Inflammatory macrophage (primary cell): ENCODE measurements at places on chromosomes 11 and 22.

GRCh38 chr11:122649116-122649515 is 6.4 kb upstream of the UBASH3B start:
- DNase-seq = no peak

DNA sequence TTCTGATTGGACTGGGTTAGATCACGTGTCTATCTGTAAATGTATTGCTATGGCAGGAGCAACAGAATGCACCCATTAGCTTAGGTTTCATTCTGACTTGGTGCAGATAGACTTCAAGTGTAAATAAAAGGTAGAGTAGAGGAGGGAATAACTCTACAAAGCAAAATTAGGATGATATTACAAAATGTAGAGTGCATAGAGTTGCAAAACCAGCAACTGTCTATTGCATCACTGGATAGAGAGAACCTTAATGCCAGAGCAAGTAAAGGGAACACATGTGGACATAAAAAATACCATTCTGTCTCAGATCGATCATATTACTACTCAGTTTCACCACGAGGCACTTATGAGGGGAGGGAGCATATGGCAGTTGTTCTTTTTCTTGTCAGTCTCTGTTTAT is 22.0 kb upstream of the CAT start:
- DNase-seq = peak; percentile 30

DNA sequence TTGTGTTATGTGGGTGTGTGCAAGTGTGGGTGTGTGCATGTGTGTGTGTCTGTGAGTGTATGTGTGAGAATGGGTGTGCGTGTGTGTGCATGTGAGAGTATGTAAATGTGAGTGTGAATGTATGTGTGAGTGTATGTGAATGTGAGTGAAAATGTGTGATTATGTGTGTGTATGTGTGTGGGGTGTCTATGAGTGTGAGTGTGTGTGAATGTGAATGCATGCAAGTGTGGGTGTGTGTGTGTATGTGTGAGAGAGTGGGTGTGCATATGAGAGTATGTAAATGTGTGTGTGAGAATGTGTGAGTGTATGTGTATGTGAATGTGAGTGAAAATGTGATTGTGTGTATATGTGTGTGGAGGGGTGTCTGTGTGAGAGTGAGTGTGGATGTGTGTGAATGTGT is 1292.7 kb downstream of the TBC1D22A start:
- DNase-seq = no peak

GRCh38 chr11:91730057-91730456 is 494.6 kb upstream of the FAT3 start:
- DNase-seq = no peak

GRCh38 chr22:36332623-36333332 is 55.0 kb downstream of the MYH9 start:
- peak; percentile 36 for DNase-seq

DNA sequence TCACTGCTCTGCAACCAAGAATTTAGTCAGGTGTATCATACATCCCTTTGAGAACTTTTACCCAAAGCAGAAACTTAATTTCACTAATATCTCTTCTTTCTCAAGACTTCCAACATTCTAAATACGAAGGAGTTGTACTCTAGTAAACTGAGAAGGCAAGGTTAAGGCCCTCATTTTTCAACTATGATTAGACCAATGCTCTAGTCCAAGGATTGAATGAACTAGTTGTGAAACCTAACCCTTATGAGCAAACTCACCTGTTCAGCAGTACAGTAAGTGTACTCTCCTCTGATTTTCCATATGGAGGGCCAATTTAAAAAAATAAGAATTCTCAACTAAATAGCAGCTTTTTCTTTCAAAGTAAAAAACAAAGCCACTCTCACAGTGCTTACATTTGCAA is 180.0 kb upstream of the C11orf58 start:
- no peak for DNase-seq

- DNase-seq = no peak
Measured at GRCh38 chr11:42779555-42779954, 532.2 kb upstream of the API5 start.

GRCh38 chr11:57251037-57251436 is 14.0 kb upstream of the APLNR start:
- DNase-seq = no peak

DNA sequence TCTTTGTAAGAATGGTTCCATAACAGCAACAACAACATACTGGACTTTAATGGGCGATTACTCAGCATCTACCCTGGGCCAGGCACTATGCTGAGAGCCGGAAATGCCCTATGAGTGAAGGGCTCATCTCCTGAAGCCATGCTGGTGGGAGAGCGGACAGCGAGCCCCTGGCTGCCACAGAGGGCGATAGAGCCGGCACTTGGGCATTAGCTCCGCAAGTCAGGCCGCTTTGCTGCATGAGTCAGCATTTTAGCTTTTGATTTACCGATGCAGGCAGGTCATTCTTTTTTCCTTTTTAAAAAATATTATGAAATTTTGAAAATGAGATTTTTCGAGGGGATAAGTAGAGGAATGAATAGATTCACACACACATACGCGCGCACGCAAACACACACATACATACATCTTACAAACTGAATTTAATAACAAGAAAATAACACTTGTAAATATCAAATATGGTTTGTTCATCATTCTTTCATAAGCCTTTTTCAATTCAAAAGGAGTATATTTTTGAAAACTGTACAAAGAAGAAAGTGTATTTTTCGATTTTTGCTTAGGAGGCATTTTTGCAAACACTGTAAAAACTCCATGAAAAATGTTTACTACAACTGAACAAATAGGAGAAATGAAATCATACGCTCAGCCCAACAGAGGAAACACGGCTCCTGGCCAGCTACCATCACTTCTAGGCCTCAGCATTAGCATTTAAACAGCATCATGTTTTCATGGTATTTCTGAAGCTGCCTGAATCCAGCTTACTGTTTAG is 667.3 kb downstream of the OPCML start:
- no peak for DNase-seq

- DNase-seq = no peak
Measured at GRCh38 chr11:69217276-69218105, 61.8 kb downstream of the SMIM38 start.

DNA sequence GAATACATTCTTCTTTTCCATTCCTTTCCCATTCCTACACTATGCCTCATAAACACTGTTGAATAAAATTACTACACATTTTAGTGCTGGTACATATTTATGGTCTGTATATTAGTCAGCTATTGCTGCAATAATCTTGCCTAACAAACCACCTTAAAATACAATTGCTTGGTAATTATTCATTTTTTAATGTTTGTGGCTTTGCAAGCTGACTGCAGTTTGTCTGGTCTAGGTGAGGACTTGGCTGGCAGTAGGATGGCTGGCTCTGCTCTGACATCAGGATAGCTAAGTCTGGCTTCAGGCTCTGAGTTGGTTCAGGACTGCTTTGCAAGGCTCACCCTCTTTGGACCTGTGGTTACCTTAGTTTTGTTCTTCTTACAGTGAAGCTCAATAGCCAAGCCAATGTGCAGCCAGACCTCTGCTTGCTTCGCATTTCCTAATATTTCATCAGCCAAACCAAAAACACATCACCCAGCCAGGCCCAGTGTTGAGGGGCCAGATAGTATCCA is 913.4 kb upstream of the RAG2 start:
- no peak for DNase-seq

DNA sequence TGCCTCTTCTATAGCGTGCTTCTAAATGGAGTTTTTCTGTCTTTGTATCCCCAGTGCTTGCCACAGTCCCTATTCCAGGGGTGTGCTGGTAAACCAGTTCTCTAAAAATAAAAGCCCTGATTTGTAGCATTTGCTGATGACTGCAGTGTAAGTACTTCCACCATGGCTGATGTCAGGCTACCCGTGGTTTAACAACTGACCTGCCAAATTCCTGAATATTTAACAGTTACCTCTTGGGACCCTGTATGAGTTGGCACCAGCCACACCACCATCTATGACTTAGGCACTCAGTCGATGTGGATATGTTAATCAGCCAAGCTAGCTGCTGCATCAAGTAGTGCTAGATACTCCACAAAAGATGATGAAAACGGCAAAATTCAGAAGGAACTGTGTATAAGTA is 94.0 kb upstream of the MTNR1B start:
- no peak for DNase-seq

DNA sequence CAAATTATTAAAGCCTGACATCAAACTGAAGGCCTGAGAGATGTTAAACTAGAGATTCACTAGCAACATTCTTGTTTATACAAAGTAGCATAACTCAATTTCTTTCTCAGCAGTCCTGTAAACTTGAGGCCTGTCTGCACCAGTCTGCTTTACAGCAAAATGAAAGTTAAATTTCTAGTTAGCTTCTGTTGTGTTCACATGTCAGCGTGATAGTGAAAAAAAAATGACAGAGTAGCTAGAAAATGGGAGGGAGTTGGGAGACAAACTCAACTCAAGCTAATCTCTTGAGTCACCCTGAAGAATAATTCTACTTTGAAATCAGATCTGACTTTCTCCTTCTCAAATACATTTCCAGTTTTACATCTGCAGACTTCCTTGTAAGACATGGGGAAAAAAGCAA is 6.5 kb downstream of the RBFOX2 start:
- DNase-seq = no peak

DNA sequence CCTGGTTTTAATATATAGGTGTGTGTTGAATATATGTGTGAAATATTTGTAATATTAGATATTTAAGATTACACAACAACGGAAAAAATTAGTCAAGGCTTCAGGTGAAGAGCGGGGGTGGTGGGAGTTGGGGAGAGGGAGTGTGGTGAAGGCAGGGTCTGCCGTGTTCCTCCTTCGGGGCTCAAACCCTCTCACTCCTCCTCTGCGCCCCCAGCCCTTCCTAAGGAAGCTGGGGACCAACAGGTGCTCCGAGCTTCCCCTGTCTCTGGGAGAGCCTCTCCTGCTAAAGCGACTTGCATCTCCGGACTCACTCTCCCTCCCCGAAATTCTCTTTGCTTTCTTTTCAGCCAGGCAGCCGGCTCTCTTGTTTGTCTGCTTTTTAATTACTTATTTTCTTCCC is 960 bp upstream of the CADM1 start:
- DNase-seq = no peak

- peak; percentile 93 for DNase-seq
Measured at GRCh38 chr22:50341977-50342650, 1.0 kb upstream of the PPP6R2 start.

DNA sequence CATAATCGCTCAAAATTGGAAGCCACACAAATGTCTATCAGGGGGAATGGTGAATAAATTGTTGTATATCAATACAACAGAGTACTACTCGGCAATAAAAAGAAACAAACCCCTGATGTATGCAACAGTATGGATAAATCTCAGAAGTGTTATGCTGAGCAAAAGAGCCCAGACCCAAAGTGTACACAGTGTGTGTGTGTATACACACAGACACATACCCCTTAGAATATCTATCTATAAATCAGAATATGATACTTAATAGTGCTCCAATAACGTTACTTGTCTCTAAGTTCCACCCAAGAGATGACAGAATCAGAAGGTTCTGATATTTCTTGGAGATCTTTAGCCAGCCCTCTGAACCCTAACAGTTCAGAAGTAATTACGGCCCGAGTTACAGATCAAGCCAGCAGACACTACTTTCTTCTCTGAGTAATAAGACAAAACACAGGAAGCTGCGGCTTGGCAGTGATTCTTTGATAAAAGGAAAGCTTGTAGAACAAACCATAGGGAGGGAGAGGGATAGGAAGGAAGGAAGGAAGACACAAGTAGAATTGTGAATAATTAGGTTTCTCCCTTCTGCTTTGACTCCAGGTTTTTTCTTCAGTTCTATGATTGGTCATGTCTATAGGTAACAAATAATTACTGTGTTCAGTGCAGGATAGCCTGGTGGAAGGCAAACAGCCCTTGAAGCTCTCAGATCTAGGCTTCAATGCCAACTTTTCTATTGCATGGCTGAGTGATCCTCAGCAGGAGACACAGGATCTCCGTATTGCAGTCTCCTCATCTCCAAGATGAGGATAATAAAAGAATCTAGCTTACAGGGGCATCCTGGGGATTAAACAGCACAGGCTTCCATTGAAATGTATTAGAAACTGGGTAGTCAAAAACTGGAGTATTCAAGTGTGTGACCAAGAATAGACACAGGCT is 75.6 kb upstream of the TEAD1 start:
- no peak for DNase-seq

- DNase-seq = peak; percentile 50
Measured at GRCh38 chr11:64656862-64657261, 65.8 kb downstream of the SLC22A12 start.

DNA sequence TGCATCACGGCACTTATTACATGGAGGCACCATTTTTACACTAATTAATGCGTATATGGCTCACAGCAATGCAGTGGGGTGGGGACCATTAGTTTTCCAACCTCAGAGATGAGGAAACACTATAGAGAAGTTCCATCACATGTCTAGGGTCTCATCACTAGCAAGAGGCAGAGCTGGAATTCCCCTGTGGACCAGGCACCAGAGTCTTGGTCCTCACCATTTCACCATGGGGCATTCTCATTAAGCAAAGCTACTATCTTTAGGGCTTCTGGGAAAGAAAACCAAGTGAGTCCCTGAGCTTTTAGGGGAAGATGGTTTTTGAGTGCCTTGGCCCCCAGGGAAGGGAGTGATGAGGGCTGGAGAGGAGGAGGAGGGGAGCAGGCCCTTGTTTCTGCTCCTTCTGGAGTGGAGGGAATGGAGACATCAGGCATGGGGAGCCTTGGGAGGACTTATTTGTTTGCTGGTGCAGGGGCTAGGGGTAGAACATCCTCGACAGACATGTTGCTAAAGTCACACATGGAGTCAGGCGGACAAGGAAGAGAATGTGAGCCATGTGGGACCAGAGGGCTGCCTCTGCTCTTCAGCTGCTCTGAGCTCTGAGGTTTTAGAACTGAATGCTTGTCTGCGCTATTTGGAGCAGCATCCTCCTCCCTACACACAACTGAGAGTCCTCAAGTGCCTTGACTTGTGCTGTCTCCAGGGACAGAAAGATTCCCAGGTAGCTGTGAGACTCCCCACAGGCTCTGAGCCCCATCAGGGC is 40.3 kb upstream of the ZBED5 start:
- peak; percentile 87 for DNase-seq

DNA sequence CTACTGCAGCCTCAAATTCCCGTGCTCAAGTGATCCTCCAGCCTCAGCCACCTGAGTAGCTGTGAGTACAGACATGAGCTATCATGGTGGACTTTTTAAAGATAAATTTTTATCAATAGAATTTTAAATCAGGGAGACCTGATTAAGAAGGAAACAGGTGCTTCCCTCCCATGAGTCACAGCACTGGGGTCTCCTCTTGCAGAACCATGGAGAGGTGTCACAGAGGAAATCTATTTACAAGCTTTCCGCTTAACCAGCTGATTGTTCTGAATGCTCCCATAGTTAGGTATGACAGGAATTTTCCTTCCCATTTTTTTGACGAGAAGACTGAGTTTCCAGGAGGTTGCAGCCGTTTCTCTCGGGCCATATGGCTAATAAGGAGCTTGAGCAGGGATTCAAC is 516.1 kb downstream of the MIAT start:
- DNase-seq = no peak

DNA sequence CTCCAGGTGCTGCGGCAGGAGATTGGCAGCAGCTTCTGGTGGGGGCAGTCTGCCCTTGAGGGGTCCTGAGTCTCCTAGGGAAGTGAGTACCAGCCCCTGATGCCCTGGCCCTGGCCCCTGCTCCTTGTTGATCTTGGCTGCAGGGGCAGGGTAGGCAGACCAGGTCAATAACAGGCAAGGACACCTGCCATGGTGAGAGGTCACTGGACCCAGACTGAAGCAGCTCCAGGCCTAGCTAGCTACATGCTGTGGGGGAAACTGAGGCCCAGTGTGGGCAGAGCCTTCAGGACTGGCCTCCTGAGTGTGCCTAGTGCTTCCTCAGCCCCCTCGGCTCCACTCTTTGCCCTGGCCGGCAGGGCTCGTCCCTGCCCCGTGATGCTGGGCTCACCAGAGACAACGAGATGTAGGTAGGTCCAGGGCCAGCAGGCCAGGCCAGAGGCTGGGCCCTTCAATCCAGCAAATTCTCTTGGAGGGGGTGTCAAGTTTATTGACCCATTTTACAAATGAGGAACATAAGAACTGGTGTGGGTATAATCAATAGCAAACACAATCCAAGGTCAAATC is 20.4 kb downstream of the RTN4R start:
- no peak for DNase-seq
